Stomach (tissue), 19 donors: ENCODE measurements at places on chromosomes 12 and 14. TPM values are rescaled to one million over a fixed set of nuclear protein-coding genes. Genes with fewer than 3 reads are reported as not detected.
A peak's percentile ranks its signal among the peaks of the same experiment; 100 is the strongest.

SYCP3 gene
- not detected for polyA plus RNA-seq

CRACR2A gene
- polyA plus RNA-seq, result 0.15 TPM

LHX5 gene
- polyA plus RNA-seq, result 1.4 TPM

RIN3 gene
- polyA plus RNA-seq, result 6.2 TPM

KRT86 gene
- not detected for polyA plus RNA-seq

ADAM20 gene
- polyA plus RNA-seq, result not detected

KCNMB4 gene
- 1.6 TPM for polyA plus RNA-seq

DNA sequence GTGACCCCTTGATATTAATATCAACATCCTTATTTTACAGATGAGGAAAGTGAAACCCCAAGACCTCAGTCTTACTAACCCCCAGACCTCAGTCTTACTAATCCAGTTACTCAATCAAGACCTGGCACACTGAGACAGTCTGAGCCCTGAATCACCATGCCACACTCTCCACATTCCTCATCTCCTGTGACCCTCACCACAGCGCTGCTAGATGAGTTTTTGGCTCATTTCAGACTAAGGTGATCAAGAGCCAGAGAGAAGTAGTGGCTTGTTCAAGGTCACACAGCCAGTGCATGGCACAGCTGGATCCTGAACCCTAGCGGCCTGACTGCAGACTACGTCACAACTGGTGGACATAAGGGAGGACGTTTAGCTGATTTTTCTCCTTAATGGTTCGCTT lies 579.2 kb downstream of the BCL11B start:
- no peak overlapping the region for H3K4me3 ChIP-seq
- H3K36me3 ChIP-seq, result no peaks in the 10 kb centered on the region
- no peaks in the 10 kb centered on the region for H3K4me1 ChIP-seq

GRCh38 chr12:130290114-130290513 lies 47.6 kb upstream of the PIWIL1 start:
- no peaks in the 10 kb centered on the region for H3K36me3 ChIP-seq
- no peak overlapping the region for H3K27ac ChIP-seq
- no peaks in the 10 kb centered on the region for H3K27me3 ChIP-seq
- no peaks in the 10 kb centered on the region for H3K4me1 ChIP-seq
- H3K4me3 ChIP-seq, result no peak overlapping the region
- DNase-seq, result no peak

DNA sequence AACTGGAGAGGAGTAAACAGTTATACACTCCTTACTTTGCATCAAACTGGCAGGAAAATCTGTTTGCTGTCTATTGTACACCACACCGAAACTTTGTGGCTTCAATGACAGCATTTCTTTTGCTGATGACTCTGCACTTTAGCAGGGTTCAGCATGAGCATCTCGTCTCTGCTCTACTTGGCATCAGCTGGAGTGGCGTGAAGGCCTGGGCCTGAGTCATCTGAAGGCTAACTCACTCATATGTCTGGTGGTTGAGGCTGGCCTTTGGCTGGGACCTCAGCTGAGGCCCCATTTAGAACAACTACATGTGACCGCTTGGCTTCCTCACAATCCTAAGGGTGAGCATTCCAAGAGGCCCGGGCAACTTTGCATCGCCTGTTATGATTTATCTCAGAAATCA lies 28.7 kb upstream of the REP15 start:
- H3K4me1 ChIP-seq, result no peaks in the 10 kb centered on the region
- no peak overlapping the region for H3K4me3 ChIP-seq
- DNase-seq, result no peak
- H3K27me3 ChIP-seq, result no peaks in the 10 kb centered on the region

GRCh38 chr12:26402648-26403047 lies 207.3 kb downstream of the SSPN start:
- DNase-seq, result peak; percentile 65
- no peak overlapping the region for H3K4me3 ChIP-seq
- H3K36me3 ChIP-seq, result peaks cover 5% of the 10 kb centered on the region
- no peaks in the 10 kb centered on the region for H3K27me3 ChIP-seq
- H3K27ac ChIP-seq, result no peak overlapping the region

GRCh38 chr14:20429801-20430669 lies 5.9 kb downstream of the KLHL33 start:
- H3K4me3 ChIP-seq, result no peak overlapping the region
- no peak overlapping the region for H3K27ac ChIP-seq
- peak; percentile 87 for DNase-seq
- no peaks in the 10 kb centered on the region for H3K36me3 ChIP-seq
- no peaks in the 10 kb centered on the region for H3K27me3 ChIP-seq

DNA sequence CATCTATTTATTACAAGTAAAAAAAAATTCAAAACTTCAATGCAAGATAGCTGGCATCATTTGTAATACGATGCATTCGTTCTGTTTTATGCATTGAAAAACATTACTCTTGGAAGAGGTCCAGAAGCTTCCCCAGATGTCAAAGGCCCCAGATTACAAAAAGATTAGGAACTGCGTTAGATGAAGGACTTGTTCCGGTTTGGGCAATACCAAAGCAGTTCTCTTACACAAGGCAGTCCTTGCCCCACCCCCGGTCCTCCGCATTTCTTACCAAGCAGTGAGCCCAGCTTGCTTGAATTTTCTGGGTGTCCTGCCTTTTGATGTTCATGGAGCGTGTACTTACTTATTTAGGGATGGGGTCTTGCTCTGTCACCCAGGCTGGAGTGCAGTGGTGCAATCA lies 4.8 kb upstream of the HVCN1 start:
- no peak overlapping the region for H3K4me3 ChIP-seq
- DNase-seq, result no peak
- H3K27me3 ChIP-seq, result no peaks in the 10 kb centered on the region
- H3K4me1 ChIP-seq, result peaks cover 42% of the 10 kb centered on the region

DNA sequence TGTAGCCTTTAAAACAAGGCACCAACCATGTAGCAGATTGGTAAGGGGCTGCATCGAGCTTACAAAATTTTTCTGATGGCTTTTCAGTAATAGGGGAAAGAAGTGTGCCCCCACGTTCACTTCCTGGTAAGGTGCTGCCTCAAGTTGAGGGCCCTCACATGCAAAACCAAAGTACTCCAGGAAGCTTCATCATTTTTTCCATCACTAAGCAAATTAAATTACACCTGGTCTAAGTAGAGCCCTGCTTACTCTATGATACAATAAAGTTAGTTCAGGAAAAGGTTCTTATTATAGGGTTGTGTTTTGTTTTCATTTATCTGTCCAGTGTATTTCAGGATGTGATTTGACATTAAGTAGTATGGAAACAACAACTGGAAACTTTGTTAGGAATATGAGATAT lies 15.0 kb upstream of the AKAP5 start:
- peaks cover 32% of the 10 kb centered on the region for H3K36me3 ChIP-seq
- no peaks in the 10 kb centered on the region for H3K4me1 ChIP-seq
- H3K4me3 ChIP-seq, result no peak overlapping the region
- no peak overlapping the region for H3K27ac ChIP-seq

- H3K4me3 ChIP-seq, result no peak overlapping the region
- DNase-seq, result no peak
- H3K36me3 ChIP-seq, result no peaks in the 10 kb centered on the region
These were observed 949.2 kb downstream of the GALC start for GRCh38 chr14:87043667-87044200.

GRCh38 chr14:67738740-67739504 lies 37.2 kb downstream of the RDH12 start:
- DNase-seq, result peak; percentile 65
- no peaks in the 10 kb centered on the region for H3K27me3 ChIP-seq
- peaks cover 9% of the 10 kb centered on the region for H3K4me1 ChIP-seq
- peak overlapping the region; percentile 78 for H3K27ac ChIP-seq
- H3K4me3 ChIP-seq, result no peak overlapping the region

- no peak overlapping the region for H3K4me3 ChIP-seq
- H3K4me1 ChIP-seq, result no peaks in the 10 kb centered on the region
- no peak overlapping the region for H3K27ac ChIP-seq
- H3K36me3 ChIP-seq, result no peaks in the 10 kb centered on the region
- no peaks in the 10 kb centered on the region for H3K27me3 ChIP-seq
- DNase-seq, result peak; percentile 11
These were observed 17.8 kb downstream of the PLCZ1 start for GRCh38 chr12:18719922-18720510.

GRCh38 chr12:117456076-117456475 lies 94.7 kb upstream of the NOS1 start:
- H3K27me3 ChIP-seq, result no peaks in the 10 kb centered on the region
- no peak overlapping the region for H3K27ac ChIP-seq
- no peaks in the 10 kb centered on the region for H3K36me3 ChIP-seq
- no peak for DNase-seq
- no peak overlapping the region for H3K4me3 ChIP-seq
- H3K4me1 ChIP-seq, result no peaks in the 10 kb centered on the region

- no peaks in the 10 kb centered on the region for H3K27me3 ChIP-seq
- no peaks in the 10 kb centered on the region for H3K4me1 ChIP-seq
- no peak overlapping the region for H3K27ac ChIP-seq
- peaks cover 44% of the 10 kb centered on the region for H3K36me3 ChIP-seq
- no peak overlapping the region for H3K4me3 ChIP-seq
- DNase-seq, result no peak
These were observed 10.7 kb downstream of the LLPH start for GRCh38 chr12:66119870-66120241.

GRCh38 chr14:91732439-91732838 lies 553 bp upstream of the CATSPERB start:
- H3K4me3 ChIP-seq, result no peak overlapping the region
- no peaks in the 10 kb centered on the region for H3K4me1 ChIP-seq
- no peaks in the 10 kb centered on the region for H3K36me3 ChIP-seq
- H3K27me3 ChIP-seq, result no peaks in the 10 kb centered on the region
- H3K27ac ChIP-seq, result no peak overlapping the region

DNA sequence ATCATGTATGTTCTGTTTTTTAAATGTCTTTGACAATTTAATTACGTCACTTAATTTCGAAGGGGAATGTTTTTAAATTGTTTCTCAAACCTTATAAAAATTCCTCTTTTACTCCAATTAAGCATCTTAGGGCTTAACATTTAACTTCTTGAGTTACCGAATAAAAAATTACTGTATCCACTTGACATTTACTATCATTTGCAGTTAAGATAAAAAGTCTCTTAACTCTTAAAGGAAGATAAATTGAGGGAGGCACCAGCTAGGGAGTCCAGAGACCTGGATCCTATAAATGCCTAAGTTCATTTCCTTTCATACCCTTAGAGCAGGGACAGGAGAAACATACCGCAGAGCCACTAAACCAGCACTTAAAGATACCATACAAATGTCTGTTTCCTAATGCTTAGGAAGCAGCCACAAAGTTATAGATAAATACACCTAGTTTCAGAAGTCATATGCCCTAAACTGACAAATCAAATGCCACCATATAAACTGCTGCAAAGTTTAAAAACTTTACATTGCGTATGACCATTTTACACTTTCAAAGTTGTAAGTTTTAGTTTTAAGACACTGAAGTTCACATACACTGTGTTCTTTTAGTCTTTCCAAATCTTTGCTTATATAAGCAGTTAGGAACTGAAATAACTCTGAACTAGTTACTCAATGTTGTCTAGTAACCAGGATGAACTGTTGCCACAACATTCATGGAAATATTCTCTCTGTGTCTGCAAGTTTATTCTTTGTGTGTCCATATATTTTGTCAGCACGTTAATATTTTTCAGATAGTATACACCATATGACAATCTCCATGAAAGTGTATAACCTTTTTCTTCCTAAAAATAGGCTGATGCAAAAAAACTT lies 71.2 kb downstream of the GALNT4 start:
- no peak overlapping the region for H3K4me3 ChIP-seq
- H3K27me3 ChIP-seq, result no peaks in the 10 kb centered on the region
- H3K27ac ChIP-seq, result peak overlapping the region; percentile 74

- DNase-seq, result peak; percentile 89
- no peak overlapping the region for H3K4me3 ChIP-seq
- peak overlapping the region; percentile 78 for H3K27ac ChIP-seq
- peaks cover 68% of the 10 kb centered on the region for H3K4me1 ChIP-seq
These were observed 20.5 kb downstream of the IRF2BPL start for GRCh38 chr14:77007975-77008421.

DNA sequence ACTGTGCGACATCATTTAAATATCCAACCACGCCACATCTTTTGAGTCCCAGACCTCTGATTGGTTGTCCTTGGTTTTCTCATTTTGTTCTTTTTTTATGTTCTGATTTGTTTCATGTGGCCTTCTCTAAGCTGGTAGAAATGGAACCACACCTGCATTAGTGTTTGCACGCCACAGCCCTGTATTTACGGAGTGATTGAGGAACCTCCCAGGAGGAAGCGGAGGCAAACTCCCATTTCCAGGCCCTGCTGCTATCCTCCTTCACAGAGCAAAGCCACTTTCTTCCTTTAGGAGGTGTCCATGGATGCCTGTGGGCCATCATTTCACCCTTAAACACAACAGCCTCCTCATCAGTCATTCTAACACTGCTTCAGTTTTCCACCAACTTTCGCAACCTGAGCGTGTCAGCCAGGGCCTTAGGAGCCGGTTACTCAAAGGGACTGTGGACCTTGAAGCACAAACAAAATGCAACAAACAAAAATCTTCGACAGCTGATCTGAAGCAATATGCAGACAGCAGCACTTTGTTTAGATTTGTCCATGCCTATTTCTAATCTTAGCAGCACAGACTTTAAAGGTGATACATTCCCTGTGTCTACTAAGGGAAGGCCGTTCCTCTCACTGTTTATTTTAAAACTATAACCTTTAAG lies 1258.1 kb upstream of the TMEM132C start:
- H3K4me3 ChIP-seq, result no peak overlapping the region
- H3K27ac ChIP-seq, result no peak overlapping the region
- H3K4me1 ChIP-seq, result no peaks in the 10 kb centered on the region
- H3K27me3 ChIP-seq, result no peaks in the 10 kb centered on the region
- no peaks in the 10 kb centered on the region for H3K36me3 ChIP-seq

DNA sequence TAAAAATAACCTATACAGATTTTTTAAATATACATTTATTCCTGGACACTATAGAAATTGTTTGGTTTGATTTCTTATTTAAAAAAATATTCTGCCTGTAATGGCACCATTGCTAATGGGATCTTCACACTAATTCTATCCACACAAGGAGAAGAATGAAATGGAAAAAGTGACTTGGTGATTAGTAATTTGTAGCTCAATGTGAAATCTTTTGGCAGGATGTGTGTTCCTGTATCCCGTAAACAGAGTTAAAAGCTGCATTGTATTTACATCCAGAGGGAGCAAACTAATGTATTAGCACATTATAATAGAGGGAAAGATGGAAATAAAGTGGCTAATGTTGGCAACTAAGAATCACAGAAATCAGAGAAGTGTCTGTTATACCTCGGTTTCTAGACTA lies 1455.3 kb upstream of the FLRT2 start:
- peak; percentile 16 for DNase-seq
- no peak overlapping the region for H3K27ac ChIP-seq
- H3K27me3 ChIP-seq, result no peaks in the 10 kb centered on the region

- no peaks in the 10 kb centered on the region for H3K36me3 ChIP-seq
- H3K27me3 ChIP-seq, result no peaks in the 10 kb centered on the region
- H3K4me3 ChIP-seq, result no peak overlapping the region
These were observed 776.6 kb downstream of the MED13L start for GRCh38 chr12:115500872-115501271.

DNA sequence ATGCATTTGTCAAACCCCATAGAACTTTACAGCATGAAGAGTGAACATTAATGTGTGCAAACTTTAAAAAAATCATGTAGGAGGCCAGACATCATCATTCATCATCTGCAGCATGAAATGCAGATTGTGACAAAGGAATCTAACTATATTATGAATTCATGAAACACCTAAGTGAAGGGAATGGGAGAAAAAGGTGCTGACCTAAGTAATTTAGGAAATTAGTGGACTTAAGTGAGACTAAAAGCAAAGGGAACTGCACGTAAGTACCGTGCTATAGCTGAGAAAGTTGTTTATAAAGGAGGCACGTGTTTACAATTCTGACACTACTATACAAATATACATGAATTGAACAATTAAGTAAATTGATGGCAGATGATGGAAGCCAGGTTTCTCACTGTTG lies 37.6 kb upstream of the JDP2 start:
- no peaks in the 10 kb centered on the region for H3K4me1 ChIP-seq
- no peak overlapping the region for H3K4me3 ChIP-seq
- H3K27ac ChIP-seq, result no peak overlapping the region
- no peak for DNase-seq
- no peaks in the 10 kb centered on the region for H3K36me3 ChIP-seq
